ENCODE measurements at places on chromosomes 2 and 18.

- DNase-seq, result no peak
Observed at GRCh38 chr18:14936313-14936712, 188.3 kb downstream of the ANKRD30B start.

DNA sequence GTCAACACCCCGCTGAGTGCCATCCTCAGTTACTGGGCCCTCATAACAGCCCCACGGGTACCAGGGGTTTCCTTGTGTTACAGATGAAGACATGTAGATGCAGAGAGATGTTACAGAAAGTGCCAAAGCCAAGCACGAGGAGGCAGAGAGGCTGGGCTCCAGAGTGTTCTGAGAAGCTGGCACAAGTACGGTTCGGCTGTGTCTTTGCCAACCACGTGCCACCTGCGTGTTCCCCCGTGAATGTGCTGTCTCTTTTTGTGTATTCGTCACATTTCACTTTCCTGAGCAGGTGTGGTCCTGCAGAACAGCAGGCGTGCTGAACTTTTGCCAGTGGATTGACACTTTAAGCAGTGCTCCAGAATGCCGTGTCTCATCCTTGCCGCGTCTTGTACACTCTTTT, 124.6 kb downstream of the NCK2 start:
- no peak for DNase-seq

GRCh38 chr18:48990481-48991318, 39.9 kb upstream of the SMAD7 start:
- peak; percentile 83 for DNase-seq

GRCh38 chr2:237512774-237513466, 25.9 kb downstream of the MLPH start:
- DNase-seq, result peak; percentile 80

DNA sequence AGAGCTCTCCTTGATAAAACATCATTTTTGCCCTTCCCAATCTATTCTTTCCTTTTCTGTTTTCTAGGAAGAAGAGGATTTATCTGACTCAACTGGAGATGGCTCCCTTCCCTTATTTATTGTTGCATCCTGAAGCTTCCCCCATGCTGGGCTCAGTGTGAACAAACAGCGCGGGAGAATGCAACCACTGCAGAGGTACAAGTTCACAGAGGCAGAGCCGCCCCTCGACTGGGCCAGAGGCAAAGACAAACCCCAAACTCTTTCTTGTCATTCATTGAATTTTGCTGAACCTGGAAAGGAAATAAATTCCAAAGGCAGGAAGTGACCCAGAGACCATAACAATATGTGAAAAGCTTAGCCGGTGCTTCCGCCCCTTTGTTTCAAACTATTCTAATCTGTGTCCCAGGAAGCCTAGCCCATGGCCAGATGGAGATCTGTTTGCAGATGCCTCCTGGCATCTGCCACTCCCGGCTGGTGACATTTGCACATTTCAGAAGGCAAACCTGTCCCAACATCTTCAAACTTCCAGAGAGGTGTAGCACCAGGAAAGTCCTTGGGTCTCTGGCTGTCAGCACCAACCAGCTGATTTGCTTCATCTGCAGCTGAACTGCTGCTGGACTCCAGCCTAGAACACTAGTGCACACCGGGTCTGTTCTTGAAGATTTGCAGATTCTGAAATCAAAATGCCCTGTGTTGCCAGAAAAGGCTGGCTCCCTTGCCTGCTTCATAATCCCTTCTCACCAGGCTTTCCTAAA, 79.4 kb upstream of the MAP4K3 start:
- peak; percentile 30 for DNase-seq

GRCh38 chr2:108267101-108267500, 21.6 kb upstream of the SULT1C2 start:
- DNase-seq, result no peak

GRCh38 chr2:158221063-158222020, 119.7 kb downstream of the UPP2 start:
- DNase-seq, result no peak

- no peak for DNase-seq
Observed at GRCh38 chr2:135125940-135126339, 73.8 kb downstream of the RAB3GAP1 start.

DNA sequence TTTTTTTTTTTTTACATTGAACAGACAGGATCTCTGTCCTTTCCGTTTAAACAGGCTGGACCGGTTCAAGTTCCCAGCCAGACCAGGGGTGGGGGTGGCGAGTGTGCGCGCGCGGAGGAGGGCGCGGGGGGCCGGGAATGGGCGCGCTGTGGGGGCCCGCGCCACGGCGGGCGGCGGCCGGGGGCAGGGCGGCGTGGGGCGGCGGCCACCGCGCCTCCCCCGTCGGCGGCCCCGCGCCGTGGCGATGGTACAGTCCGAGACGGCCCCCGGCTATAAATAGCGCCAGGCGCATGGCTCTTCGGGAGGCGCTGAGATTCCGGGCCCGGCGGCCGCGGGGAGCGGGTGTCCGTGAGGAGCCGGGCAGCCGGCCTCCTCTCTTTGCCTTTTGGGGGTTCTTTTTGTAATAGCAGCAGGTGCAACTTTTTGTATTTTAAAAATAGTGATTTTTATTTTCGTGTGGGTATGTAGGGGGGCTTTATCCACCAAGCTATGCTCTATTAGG, 430 bp upstream of the CELF4 start:
- peak; percentile 76 for DNase-seq

- DNase-seq, result no peak
Observed at GRCh38 chr2:36449943-36450392, 94.4 kb downstream of the CRIM1 start.

- no peak for DNase-seq
Observed at GRCh38 chr18:34643989-34644388, 66.1 kb upstream of the DTNA start.

- no peak for DNase-seq
Observed at GRCh38 chr18:55783921-55784320, 195.9 kb upstream of the TCF4 start.

DNA sequence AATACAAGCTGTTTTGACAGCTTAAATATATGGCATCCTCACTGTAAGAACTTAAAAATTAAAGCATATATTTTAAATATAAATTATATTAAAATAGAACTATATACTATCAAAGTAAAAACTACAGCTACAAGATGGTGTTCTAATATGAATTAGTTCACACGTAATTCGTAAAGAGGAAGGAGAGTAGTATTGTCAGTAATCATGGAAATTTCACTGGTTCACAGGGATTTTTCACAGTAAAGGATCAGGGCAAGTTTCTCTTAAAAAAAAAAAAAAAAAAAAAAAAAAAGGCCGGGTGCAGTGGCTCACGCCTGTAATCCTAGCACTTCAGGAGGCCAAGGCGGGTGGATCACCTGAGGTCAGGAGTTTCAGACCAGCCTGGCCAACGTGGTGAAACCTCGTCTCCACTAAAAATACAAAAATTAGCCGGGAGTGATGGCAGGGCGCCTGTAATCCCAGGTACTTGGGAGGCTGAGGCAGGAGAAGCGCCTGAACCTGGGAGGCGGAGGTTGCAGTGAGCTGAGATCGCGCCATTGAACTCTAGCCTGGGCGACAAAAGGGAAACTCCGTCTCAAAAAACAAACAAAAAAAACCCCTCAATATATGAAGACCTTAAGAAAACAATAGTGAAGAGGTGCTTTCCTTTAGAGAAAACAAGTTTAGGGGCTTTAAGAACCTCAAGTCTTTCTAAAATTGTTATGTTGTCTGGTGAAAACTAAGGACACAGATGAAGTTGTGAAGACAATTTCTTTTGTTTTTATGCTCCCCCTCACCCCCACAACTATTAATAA, 32.5 kb downstream of the PNO1 start:
- DNase-seq, result no peak

DNA sequence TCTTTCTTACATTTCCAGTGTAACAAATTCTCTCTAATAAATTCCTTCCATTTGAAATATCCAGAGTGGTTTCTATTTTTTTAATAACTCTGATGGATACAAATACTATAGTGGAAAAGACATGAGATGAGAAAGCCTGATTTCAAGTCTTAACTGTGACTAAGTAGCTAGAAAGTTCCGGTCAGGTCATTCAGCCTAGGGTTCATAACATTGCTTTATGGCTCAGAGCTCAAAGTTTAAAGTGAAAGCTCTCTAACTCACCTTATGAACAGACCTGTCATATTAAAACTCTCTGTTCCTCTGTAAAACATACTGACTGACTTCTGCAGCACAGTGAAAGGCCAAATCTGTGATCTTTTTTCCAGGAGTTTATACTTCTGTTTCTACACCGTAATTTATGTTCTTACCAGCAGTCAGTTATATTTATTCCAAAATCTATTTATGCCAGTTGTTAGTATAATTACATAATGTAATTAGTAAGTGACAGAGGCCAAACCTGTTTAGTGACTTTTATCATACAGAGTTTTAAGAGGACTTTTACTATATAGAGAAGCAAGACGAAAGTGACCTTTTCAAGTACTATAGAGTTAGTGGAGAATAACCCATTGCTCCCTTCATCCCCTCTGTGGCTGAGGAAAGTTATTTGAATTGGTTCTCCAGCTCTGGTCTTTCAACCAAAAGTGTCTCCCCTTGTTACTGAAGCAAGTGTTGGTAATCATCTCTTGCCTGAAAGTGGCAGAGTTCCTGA, 118.8 kb upstream of the PDE1A start:
- no peak for DNase-seq

GRCh38 chr18:79756143-79756500, 41.6 kb upstream of the KCNG2 start:
- no peak for DNase-seq

DNA sequence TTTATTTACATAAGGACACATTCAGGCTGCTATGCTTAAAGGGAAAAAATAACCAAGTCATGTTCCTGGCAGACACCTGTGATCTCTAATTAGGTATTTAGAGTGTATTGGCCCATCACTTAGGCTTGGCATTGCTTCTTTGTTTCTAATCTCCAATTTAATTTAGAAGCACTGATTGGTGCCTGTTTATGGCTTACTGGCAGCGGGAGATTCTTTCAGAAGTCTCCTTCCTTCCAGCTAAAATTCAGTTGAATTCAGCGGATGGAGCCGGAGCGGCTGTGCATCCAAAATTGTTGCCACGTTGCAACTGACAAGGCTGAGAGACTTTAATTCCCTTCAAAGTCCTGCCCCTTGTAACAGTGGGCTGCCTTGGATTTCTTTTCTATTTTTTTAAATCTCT, 66.5 kb downstream of the VWA3B start:
- DNase-seq, result no peak

GRCh38 chr2:100757621-100758394, 62.1 kb upstream of the NPAS2 start:
- no peak for DNase-seq

GRCh38 chr2:101355401-101356054, 31.8 kb downstream of the CREG2 start:
- no peak for DNase-seq

DNA sequence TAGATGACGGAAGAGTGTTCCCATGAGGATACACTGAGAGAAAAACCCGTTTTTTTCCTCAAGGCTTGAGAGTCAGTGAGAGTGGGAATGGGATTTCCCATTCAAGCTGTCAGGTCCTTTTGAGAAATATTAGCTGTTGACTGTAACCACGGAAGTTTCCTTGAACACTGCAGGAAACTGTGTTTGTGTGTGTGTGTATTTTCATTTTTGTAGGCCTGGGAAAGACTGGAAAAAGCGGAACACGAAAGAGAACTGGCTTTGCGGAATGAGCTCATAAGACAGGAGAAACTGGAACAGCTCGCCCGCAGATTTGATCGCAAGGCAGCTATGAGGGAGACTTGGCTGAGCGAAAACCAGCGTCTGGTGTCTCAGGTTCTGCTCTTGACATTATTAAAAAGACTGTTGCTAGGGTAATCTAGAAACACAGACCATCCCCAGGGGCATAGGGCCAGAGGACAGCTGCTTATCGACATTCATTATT, 98.8 kb upstream of the EML6 start:
- DNase-seq, result no peak

DNA sequence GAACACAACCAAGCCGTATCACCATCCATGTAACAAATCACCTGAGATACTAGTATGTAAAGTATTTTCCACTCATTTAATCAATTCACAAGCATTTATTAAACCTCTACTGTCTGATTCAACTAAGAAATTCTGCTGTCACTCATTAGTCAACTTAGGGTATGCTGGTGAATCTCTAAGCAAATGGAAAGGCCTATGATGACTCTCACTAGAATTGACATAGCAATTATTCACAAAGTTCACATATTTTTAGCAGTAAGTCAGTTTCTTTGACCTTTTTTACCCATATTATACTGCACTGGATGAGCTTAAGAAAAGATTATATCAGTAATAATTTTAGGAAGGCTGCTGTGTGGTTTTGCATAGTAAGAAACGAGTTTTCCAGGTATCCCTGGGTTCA, 130.1 kb downstream of the SLC8A1 start:
- DNase-seq, result no peak

DNA sequence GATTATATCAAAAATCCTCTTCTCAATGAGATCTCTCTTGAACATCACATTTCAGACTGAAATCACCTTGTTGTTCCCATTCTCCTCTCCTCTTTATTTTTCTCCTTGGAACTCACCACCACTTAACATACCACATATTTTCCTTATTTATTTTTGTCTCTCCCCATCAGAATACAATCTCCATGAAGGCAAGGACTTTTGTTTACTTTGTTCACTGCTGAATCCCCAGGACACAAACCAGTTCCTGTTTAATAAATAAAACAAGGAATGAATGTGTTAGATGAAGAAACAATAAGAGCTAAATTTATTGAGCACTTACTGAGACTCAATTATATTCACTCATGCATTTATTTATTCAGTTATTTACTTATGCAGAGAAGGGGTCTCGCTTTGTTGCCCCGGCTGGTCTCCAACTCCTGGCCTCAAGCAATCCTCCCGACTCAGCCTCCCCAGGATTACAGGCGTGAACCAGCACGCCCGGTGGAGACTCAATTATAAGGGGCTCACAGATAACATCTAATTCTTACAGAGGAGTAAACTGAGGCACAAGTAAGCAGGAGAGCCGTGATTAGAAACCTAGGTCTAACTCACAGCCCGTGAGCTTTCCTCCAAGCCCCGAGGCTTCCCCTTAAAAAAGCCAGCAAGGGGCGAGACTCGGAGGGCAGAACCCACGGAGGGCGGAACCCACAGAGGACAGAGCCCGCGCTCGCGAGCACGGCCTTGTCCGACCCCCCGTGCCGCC, 616 bp upstream of the TAF1B start:
- DNase-seq, result no peak

- no peak for DNase-seq
Observed at GRCh38 chr2:54638774-54639187, 84.7 kb upstream of the EML6 start.

GRCh38 chr2:201254081-201254730, 6.1 kb upstream of the CASP8 start:
- peak; percentile 35 for DNase-seq

- peak; percentile 59 for DNase-seq
Observed at GRCh38 chr2:86037141-86037794, 68.4 kb downstream of the POLR1A start.

DNA sequence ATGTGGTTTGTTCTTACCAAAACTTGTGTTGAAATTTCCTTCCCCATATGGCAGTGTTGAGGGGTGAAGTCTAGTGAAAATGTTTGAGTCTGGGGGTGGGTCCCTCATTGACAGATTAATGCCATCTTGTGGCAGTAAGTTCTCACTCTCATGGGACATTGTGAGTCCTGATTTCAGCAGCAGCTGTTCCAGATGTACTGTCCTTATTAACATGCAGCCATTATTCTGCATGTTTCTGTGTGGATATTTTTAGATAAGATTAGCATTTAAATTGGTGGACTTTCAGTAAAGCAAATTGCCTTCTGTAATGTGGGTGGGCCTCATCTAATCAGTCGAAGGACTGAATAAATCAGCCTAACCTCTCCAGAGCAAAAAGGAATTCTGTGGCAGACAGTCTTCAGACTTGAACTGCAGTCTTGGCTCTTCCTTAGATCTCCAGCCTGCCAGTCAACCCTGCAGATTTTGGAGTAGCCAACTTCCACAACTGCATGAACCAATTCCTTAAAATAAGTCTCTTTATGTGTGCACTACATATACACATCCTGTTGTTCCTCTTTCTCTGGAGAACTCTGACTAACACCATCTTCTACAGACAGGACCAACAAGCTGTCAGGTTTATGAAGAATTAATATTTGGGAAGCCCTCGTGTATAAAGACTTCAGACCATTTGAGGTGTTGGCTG, 138.7 kb upstream of the ZNF516 start:
- DNase-seq, result no peak
